ENCODE measurements at places on chromosomes 6 and 20.

- no peak for DNase-seq
These were observed 70.0 kb downstream of the CNKSR3 start for GRCh38 chr6:154440422-154441043.

DNA sequence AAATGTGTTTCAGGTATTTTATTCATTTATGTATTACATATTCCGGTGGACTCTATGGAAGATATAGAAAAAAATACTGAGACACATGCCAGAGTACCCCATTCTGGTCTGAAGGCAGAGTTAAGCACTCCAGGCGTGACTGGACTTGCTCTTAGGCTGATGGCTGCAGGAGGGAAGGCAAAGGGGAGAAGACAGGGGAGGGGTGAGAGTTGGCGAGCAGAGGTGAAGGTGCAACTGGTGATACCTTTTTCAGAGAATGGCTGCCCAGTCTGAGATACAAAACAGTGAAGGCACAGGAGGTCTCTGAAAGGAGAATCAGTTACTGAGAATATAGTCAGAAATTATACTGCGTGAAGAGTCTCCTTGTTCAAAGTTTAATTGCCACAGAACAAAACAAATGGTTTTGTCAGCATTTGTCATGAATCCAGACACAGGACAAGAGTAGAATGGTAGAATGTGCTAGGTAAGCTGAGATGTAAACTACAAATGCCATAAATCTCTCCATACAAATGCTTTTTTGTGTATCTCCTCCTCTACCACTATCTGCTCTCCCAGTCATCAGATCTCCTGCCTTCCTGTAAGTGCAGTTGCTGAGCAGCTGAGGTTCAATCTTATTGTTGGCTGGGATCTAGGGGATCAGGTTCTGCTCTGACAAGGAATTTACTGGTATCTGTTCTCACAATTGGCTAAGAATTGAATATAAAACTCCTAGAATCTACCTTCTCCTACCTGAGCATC lies 104.2 kb upstream of the DST start:
- no peak for DNase-seq

DNA sequence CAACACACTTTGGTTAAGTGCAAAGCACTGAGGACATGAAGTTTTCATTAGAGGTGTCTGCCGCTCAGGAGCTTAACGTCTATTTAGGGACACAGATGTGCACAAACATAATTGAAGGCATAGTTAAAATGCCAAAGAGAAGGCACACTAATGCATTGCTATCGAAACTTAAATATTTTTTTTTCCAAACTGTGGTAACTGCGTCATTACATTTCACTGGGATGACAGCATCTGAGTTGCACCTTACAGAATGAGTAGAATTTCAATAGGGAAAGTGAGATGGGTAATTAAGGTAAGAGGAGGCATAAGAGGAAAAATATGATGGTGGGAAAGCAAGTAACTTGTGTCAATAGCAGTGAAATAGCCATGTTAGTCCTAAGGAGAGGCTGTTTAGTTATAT lies 75.1 kb upstream of the ADGRG6 start:
- no peak for DNase-seq

DNA sequence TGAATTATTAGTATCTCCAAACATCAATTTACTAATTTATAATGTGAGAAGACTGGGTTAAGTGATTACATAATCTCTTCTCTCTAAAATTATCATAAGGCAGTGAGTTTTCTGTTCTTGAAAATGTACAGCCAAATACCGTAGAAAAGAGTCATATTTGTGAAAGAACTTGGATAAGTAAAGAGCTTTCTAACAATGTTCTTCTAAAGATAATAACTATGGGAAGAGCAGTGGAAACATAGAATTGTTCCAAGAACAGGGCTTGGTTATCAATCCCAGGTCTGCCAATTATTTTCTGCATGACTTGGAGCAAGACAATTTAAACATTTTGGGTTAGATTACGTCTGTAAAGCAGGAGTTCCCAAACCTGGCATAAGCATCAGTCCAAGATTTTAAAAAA lies 198.1 kb upstream of the SGK1 start:
- DNase-seq, result no peak

DNA sequence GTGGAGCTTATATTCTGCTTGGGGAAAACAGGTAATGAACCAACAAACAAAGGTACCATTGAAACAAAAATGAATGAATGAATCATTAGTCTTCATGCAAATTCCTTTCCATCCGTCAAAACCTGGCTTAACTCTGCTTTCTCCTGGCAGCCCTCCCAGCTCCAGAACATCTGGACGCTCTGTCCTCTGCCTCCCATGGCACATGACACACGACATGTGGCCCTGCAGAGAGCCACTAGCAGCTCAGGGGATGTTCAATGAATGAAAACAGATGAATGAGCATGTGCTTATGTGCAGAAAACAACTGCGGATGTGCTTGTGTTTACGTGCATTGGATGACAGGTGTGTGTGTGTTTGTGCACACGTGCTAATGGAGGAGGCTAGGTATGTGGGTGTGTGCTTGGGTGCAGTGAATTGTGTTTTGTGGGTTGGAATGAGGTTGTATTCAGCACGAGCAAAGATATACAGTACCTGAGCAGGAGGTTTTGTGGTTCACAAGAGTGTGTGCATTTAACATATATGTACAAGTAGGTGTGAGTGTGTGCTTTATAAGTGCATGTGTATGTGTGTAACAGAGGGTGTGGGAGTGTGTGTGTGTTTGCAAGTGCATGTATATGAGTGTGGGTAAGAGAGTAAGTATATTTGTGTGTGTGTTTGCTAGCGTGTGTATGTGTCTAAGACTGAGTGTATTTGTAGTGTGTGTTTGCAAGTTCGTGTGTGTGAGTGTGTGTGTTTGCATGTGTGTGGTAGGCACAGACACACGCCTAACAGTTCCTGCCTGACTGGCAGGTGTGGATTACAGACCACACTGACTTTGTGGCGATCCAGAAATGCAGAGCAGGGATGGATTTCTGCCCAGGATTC lies 374.1 kb upstream of the SULF2 start:
- DNase-seq, result no peak

DNA sequence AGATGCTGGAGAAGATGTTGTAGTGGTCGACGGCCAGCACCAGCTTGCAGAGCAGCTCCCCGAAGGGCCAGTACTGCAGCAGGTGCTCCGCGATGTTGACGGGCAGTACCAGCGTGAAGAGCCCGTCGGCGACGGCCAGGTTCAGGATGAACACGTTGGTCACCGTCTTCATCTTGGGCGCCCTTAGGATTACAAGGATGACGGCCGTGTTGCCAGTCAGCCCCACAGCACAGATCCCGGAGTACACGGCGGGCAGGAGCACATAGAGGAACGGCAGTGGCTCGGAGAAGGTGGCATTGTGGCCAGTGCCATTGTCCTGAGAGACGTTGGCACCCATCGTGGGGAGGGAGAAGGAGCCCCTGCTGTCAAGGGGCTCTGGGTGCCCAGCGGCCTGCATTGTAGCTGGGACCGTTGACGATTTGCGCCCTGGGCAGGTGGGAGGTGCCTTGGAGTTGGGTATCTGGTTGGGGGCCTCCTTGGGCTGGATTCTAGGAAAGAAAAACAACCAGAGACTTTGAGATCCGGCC lies 867 bp downstream of the NPBWR2 start:
- no peak for DNase-seq

DNA sequence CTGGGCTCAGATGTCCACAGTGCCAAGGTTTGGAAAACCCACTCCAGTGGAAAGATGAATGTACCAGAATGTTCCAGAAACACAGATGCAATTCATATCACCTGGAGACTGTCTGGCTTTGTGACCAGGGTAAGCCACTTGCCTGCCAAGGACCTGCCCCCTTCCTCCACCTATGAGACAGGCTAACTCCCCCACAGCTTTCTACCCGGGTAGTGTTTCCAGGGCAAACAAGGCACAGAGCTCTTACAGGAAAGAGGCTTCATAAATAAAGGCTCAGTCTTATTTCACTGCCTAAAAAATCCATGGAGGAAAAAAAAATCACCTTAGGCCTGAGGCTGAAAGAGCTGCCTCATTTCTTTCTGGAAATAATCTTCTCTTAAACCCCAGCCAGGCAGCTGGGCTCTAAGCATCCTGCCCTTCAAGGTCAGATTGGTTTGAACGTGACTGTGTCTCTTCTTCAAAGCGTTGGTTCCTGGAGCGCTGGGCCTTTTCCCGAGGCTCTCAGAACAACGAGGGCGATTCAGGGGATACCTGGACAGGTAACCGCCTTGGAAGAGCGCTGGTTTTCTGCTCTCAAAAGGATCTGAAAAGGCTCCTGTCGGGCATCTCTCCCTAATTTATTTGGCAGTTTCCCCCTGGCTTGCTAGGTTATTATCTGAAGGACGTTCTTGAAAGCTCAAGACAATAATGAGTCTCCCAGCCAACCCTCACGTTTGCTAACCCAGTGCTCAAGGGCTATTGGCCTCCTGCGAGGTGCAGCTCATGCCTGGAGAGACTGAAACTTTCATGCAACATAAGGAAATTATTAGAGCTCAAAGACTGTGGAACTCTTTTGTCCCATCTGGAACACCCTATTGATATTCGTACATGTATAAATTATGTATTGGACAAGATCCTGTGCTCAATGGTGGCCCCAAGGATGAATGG lies 199.2 kb upstream of the PMEPA1 start:
- DNase-seq, result no peak
